ENCODE measurements at places on chromosomes 2 and 18.
A peak's percentile ranks its signal among the peaks of the same experiment; 100 is the strongest.

GRCh38 chr2:230925879-230926765 is 1.1 kb upstream of the GPR55 start:
- no peak for DNase-seq

DNA sequence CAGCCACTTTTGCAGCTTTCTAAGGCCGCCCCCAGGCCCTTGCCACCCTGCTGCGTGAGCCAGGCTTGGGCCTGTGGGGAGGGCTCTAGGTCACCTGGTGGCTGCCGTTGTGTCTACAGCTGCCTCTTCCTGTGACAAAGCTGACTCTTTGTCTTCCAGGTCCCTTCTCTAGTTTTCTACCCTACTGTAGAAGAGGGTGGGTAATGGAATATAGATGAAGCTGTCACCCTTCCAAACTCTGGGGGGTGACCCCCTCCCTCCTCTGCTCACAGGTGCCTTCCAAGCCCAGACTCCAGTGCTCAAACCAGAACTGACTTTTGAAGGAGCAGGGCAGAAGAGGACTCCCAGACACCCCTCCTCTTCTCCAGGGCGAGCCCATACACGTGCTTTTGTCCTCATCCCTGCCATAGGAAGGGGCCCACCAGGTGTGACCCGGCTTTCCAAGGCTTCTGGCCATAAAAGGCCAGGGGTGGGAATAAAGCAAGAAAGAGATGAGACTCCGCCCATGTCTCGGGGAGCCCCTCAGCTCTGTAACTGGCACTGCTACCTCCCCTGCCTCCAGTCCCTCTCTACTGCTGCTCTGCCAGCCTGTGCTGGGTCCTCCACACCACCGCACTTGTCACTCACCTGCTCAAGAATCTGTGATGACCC is 17.9 kb upstream of the SDC1 start:
- DNase-seq, result no peak

DNA sequence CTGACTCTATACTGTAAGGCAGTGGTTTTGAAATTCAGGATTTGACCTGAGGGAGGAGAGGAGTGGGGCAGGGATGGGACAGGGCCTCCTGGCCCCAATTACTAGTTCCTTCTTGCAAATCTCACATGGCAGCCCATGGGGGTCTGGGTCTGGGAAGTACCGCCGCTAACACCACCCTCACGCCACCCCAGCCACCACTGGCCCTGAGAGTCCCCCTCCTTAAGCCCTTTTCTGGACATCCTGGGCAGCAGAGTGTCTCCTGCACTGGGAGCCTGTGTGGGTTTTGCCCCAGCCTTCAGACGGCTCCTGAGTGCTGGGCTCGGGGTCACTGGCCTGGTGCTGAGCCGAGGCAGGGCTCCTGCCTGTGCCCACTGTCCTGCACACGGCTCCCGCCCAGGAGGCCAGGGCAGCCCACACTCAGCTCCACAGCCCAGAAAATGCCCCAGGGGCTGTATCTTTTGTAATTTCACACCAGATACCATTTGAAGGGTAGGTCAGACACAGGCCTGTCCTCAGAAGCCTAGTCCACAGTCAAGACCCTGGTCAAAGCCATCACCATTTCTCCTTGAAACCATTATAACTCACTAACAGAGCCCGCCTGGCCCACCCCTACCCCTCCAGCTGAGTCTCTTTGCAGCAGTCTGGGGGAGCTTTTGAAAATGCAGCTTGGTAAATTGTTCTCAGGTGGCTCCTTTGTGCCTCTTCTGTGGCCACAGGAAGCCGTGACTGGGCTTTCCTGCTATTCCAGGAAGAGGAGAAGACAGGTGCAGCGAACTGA is 55.1 kb downstream of the CYP27C1 start:
- DNase-seq, result no peak

- no peak for DNase-seq
These were observed 105.0 kb upstream of the LINC00305 start for GRCh38 chr18:64253873-64254272.

GRCh38 chr2:119423811-119424210 is 7.8 kb upstream of the TMEM37 start:
- no peak for DNase-seq

- DNase-seq, result no peak
These were observed 56.8 kb downstream of the INPP5D start for GRCh38 chr2:233116946-233117345.

DNA sequence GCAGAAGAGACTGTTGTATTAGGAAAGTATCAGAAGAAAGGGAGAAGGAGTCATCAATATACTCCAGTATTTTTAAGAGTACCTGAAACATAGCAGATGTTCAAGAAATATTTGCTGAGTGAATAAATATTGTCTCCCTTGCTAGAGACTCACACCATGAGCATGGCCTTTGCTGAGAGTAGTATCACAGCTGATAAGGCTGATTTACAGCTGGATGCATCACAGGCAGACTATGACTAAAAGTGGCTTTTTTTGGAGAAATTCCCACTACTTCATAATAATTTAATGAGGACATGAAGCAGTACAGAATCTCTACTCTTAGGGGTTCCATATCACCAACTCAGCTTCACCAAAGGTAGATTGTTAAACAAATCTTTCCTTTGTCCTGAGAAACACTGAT is 373.3 kb downstream of the RBM43 start:
- DNase-seq, result no peak

- no peak for DNase-seq
These were observed 141.1 kb downstream of the TANC1 start for GRCh38 chr2:159109517-159109916.

DNA sequence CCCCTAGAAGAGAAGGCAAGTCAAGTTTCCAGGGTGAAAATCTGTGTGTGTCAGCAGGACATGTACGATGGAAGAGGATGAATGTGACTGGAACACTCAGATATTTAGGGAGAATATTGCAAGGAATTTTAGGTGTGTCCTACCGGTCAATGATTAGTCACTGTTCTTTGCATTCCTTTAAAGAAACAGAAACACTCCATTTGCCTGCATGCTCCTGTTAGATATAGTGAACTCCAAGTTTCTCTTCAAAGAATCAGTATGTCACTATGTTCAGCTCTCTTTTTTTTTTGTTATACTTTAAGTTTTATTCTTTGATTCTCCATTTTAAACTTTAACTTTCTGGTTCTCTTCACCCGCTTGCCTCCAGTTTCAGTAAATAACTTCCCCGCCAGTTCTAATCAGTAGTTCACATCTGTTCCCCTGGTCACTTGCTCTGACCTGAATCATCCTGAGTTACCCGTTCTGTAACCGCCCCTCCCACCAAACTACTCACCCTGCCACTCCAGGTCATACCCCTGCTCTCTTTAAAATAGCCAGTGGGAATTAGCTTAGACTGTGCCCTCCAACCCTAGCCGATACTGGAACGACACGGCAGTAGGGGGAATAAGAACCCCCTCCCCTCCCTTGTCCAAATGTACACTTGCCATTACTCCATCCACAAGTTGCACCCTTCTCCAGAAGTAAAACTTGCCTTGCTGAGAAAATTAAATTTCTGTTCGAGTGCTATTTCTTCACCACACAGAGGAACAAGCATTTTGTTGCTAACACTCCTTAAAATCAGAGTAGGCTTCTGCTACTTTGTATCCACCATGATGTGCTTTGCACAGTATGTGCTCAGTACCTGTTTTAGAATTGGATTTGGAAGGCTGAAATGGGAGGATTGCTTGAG is 268.4 kb downstream of the METTL4 start:
- DNase-seq, result no peak

- no peak for DNase-seq
These were observed 14.7 kb downstream of the BCL2L11 start for GRCh38 chr2:111135237-111135909.

- DNase-seq, result no peak
These were observed 37.7 kb upstream of the ZNF804A start for GRCh38 chr2:184560603-184561002.

GRCh38 chr2:187307606-187308005 is 140.4 kb downstream of the CALCRL start:
- DNase-seq, result no peak

- DNase-seq, result no peak
These were observed 50.7 kb downstream of the EIPR1 start for GRCh38 chr2:3326871-3327270.

DNA sequence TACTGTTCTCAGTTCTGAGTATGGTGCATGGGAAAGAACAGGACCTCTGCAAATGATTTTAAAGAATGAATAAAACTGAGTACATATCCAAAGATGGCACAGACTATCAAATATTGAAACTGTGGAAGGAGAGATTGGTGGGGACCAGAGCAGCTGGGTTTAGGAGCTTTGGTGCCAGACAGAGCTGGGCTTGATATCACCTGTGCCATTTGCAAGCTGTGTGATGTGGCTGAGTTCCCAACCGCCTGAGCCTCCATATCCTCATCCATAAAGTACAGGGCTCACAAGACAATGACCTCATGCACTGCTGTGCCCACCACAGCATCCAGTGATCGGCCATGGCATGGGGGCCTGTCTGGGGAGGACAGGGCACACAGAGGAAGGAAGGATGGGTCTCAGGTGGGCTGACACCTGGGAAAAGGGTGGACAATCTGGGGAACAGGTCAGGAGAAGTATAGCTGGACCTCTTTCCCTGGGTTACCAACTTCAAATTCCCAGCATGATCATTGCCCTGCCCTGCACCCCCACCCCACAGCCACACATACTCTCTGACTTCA is 83.9 kb upstream of the RAB6C start:
- no peak for DNase-seq

- DNase-seq, result no peak
These were observed 13.3 kb downstream of the OTOF start for GRCh38 chr2:26464390-26465265.

- no peak for DNase-seq
These were observed 142.1 kb downstream of the USP34 start for GRCh38 chr2:61328707-61329251.

GRCh38 chr2:178531168-178531567 is 50.9 kb downstream of the PLEKHA3 start:
- DNase-seq, result no peak

GRCh38 chr2:18373664-18374063 is 186.8 kb downstream of the RDH14 start:
- DNase-seq, result no peak

GRCh38 chr2:177117755-177118154 is 94.8 kb upstream of the HNRNPA3 start:
- DNase-seq, result no peak

- no peak for DNase-seq
These were observed 254.6 kb upstream of the RBBP8 start for GRCh38 chr18:22678486-22678885.

GRCh38 chr2:218123986-218124385 is 1.8 kb upstream of the CXCR2 start:
- DNase-seq, result no peak

GRCh38 chr2:159126432-159127022 is 158.1 kb downstream of the TANC1 start:
- no peak for DNase-seq

- no peak for DNase-seq
These were observed 62.6 kb downstream of the MARCO start for GRCh38 chr2:119004602-119005001.

- no peak for DNase-seq
These were observed 147.7 kb upstream of the SPATS2L start for GRCh38 chr2:200158647-200159356.

GRCh38 chr2:241965931-241966412 is 96.4 kb downstream of the RTP5 start:
- peak; percentile 36 for DNase-seq

DNA sequence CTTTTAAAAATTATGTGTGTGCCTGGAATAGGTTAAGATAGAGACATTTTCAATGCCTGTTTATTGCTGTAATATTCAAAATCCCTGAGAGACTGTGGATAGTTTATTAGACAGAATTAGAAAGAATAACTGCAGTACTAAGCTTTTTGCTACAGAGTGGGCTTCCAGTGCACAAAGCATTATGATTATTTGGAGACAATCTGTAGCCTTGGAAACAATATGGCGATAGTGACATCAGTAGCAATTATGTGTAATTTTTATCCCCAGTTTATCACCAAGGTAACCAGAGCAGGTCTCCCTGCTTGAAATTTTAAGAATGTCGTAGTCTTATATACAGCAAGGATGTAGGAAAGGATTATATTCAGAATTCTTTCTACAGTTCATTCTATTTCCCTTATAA is 100.0 kb downstream of the MYO3B start:
- no peak for DNase-seq

- DNase-seq, result no peak
These were observed 9.9 kb downstream of the FABP1 start for GRCh38 chr2:88117973-88118372.

- no peak for DNase-seq
These were observed 26.2 kb downstream of the KCNJ13 start for GRCh38 chr2:232750135-232750671.

DNA sequence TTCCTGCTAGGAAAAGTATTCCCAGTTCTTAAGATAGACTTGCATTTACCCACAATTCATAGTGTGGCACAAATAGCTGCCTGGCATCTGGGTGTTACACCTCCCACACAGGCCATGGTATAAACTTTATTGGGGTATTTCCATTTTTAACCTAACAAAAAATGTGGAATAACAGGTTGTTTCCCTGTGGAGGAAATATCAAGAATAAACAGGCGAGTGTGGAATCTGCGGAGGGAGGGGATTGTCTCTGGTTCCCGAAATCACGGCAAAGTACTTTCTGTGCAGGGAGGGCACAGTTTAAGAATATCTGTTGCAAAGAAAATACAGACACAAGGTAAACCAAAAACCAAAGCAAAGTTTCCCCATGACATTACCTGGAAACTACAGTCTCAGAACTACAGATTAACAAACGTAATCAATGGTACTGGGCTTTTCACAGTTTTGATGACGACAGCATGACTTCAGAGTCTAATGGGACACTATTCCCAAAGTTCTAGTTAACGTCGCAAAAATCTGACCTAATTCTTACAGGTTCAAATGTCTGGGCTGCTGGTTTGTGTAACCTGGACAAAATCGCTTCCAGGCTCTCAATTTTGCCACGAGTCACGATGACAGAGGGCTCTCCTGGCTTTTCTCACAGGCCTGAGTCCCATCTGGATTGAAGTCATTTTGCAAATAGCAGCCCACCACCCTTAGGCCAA is 1.4 kb downstream of the STARD7 start:
- DNase-seq, result no peak

DNA sequence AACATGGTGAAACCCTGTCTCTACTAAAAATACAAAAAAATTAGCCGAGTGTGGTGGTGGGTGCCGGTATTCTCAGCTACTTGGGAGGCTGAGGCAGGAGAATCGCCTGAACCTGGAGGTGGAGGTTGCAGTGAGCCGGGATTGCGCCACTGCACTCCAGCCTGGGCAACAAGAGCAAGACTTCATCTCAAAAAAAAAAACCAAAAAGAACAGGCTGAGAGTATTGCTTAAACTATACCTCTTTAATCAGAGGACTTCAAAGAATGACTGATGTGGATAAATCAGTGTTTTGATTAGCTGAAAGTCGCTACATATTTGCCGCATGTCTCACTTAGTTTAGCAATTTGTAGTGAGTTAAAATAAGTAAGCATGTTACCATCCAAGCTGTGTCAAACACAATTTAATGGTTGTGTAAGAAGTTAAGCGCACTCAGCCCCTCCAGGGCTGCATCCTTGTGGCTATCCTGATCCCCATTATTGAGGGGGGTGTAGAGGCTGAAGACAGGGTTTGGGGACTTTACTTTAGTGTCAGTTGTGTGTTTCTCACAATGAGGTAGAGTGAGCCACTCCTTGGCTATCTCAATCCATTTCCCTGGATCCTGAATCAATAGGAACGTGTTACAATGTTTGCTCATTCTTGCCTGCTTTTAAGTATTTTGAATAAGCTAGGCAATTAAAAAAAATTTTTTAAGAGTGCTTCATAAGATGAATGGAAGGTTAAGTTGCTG is 11.0 kb upstream of the FARP2 start:
- no peak for DNase-seq

- no peak for DNase-seq
These were observed 47.8 kb upstream of the RHOB start for GRCh38 chr2:20398956-20399567.

GRCh38 chr2:188042412-188042811 is 249.3 kb upstream of the GULP1 start:
- DNase-seq, result no peak

- no peak for DNase-seq
These were observed 829 bp upstream of the KIAA2012 start for GRCh38 chr2:202072226-202072625.
